ENCODE measurements at places on chromosomes 11 and 22.

DNA sequence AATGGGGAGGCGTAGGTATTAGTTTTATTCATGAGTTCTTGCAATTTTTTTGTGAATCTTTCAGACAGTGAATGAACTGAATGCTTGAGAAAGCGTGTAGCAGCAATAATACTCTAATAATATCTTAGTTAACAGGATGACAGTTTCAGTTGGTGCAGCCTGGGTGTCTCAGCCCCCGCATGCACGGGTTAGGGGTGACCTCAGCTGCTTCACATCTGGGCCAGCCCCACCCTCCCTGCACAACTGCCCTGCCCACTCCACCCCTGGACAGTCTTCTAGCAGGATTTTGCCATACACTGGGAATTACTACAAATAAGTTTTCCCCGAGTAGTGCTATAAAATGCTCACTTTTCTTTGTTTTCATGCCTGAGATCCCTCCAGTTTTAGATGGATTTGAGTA, 83.2 kb downstream of the ST3GAL4 start:
- DNase-seq: no peak

DNA sequence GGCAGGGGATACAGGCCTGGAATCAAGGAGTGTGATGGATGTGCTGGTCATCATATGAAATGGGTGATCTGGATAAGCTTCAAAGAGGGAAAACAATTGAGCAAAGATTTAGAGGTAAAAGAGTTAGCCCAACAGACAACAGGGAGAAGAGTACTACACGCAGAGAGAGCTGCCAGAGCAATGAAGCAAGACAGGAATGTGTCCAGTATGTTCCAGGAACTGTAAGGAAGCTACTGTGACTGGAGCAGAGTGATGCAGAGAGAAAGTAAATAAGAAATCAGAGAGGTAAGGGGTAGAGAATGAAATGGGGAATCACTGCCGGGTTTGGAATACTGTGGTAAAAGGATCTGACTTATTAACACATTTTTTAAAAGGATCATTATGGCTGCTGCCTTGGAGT, 255.1 kb downstream of the DCDC1 start:
- DNase-seq: no peak

DNA sequence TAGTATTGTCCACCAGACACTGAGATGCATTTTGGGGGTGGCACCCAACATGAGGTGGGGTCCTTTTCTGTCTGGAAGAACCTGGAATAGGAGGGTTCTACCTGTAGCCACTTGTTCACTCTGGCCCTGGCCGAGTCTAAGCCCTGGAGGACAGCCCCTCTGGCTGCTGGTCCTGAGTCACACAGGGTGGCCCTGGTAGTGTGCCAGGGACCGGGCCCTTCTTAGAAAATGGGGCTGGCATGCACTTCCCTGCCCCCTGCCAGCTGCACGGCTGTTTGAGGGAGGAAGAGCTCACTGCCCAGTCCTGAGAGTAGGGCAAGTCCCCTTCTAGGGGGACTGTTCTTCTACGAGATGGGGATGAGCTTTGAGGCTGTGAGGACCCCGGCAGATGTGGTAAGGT, 2.2 kb downstream of the PLCB3 start:
- no peak for DNase-seq

DNA sequence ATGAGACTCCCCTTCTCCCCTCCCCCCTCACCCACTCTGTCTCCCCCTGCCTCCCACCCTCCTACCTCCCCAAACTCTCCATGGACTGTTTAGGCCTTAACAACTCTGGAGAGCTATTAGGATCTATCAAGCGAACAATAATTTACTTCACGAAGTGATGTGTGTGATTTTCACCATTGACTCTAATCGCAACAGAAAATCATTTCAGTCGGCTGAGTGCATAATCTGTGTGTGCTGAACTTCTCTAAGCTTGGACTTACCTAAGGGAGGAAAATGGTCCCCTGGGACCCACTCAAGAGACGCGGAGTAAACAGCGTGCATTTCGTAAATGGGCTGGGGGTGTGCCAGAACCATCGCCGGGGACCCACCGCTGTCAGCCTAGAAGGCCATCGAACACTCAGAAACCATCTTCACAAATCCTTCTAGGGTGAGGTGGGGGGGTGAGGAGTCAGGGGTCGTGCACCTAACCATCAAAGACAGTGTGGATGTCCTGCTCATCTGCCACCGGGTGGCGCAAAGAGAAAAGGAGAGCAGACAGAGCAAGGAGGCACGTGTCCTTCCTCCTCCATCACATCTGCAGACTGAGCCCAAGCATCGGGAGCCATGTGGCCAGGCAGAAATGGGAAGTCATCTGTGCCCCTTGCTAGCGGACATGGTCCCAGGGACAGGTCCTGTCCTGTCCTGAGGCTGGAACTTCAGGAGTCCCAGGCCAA, 62.1 kb upstream of the NUP50 start:
- no peak for DNase-seq

GRCh38 chr11:70156291-70157037, 46.6 kb upstream of the FADD start:
- no peak for DNase-seq

DNA sequence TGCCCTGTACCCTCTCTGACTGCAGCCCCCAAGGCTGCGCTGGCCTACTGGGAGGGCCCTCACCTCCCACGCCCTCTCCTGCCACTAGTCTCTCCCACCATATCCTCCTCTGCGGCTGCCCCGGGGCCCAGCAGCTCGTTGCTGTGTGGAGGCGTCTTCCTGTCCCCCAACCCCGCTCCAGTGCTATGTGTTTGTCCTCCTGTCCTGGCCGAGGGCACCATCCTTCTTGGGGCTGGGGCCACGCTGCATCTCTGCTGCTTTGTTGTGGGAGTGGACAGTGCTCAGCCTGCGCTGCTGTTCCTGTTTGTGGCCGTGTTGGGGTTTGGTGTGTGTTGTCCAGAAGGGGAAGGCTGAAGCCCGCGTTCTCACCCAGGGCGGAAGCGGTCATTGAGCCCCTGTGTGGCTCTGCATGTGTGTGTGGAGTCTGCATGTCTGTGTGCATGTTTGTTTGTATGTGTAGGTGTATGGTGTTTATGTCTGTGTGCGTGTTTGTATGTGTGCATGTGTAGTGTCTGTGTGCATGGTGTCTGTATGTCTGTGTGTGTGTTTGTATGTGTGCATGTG, 15.7 kb downstream of the TPCN2 start:
- DNase-seq: no peak

- no peak for DNase-seq
Measured at GRCh38 chr22:25564979-25565677, 653 bp downstream of the GRK3 start.

GRCh38 chr22:16933291-16934282, 74.4 kb downstream of the GAB4 start:
- no peak for DNase-seq

DNA sequence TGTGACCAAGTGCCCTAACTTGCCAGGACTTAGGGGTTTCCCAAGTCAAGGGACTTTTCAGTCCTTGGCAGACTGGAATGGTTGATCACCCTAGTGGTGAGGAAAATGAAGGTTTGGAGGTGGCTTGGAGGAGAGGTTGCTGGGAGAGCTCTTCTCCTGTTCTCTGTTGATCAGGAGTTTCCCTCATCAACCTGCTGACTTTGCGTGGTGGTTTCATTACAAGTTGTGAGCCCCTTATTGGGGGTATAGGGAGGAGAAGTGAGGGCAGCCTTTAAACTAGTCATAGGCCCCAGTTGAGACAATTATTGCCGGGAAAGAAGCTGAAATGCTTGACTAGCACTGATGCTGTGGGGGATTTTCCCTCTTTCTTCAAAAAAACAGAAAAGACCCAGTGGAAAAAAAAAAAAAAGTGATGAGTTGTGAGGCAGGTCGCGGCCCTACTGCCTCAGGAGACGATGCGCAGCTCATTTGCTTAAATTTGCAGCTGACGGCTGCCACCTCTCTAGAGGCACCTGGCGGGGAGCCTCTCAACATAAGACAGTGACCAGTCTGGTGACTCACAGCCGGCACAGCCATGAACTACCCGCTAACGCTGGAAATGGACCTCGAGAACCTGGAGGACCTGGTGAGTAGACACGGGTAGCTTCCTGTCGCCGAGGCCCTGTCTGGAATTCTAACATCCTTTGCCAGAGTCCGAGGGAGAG, at the start of gene CXCR5:
Gene CXCR5, plus strand, starts transcription at position 525 of the 704 bp plus-strand sequence. Its CDS starts 50 bp downstream, at position 575.
- DNase-seq: no peak

DNA sequence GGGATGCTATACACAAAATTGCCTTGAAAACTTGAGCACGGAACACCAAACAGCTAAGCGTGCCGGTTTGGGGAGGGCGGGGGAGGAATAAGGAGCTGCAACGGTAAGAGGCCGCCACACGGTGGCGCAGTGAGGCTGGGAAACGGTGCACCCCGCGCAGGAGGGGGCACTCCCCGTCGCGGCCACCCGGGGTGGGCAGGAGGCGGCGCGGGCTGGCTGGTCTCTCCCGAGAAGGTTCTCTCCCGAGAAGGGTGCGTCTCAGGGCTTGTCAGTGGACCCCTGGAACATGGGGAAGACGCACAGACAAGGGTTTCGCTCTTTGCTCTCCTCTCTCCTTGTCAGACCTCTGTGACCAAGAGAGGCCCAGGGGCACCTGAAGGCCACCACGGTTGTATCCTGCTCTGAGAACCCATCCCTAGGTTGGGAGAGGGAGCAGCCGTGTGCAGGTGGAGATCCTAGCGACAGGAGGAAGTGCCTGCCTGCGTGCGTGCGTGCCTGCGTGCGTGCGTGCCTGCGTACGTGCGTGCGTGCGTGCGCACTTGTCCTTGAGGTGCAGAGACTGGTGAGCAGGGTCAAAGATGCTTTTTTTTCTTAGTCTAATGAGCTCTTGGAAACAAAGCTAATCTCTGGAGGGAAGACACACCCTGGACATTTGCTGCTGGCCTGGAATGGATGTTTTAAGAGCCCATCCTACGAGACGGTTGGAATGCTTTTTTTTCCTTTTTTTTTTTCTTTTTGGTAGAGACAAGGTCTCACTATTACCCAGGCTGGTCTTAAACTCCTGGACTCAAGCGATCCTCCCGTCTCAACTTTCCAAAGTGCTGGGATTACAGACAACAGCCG, 18.1 kb upstream of the JAM3 start:
- DNase-seq: peak; percentile 53

DNA sequence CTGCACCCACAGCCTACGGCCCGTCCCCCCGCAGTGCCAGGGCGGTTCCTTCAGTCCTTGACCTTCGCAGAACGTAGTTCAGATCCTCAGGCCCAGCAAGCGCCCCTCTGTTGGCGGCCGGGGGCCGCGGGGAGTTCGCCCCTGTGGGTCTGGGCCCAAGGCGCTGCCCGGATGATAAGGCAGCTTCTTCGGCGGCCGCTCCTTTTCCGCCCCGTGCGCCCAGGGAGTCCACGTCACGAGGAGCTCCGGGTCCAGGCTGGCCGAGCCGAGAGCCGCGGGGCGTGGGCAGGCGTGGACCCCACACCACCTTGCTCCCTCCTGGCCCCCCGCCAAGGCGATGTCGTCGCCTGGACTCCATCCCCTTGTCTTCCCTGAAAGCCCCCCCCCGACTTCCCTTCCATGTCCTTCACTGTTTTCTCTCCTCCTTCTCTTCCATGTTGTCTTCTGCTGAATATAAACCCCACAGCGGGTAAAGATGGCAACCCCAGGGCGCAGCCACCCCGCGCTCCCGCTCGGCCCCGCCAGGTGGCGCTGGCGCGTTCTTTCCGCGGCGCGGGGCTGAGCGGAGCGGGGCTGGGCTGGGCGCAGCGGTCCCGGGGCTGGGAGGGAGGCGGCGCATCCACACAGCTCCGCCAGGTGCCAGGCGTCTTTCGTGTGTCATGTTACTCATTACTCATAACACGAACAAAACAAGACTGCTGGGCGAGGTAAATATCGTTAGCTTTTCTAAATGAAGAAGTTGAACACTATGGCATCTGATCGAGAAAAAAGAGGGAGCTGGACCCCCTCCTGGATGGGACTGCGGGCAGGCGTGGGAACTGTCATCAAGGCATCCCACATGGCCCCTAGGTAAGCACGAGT, 321.0 kb downstream of the NTM start:
- no peak for DNase-seq

- DNase-seq: no peak
Measured at GRCh38 chr11:119671051-119671450, 57.9 kb downstream of the NECTIN1 start.

GRCh38 chr22:37742376-37743171, 45.7 kb downstream of the TRIOBP start:
- no peak for DNase-seq

- no peak for DNase-seq
Measured at GRCh38 chr11:67562963-67563704, 20.5 kb upstream of the GSTP1 start.

GRCh38 chr11:10667521-10667885, 26.1 kb downstream of the IRAG1 start:
- no peak for DNase-seq
